ENCODE measurements at places on chromosomes 4 and X. TPM values are rescaled to one million over a fixed set of nuclear protein-coding genes. Genes with fewer than 3 reads are reported as not detected.

Gene INPP4B
- total RNA-seq: 14.9 TPM

Gene NSUN7
- total RNA-seq: 19.6 TPM

Gene UGDH
- 140 TPM for total RNA-seq

Gene KIT
- 2.0 TPM for total RNA-seq

Gene FMR1NB
- total RNA-seq: not detected

Gene GLOD5
- not detected for total RNA-seq

Gene PHOX2B
- not detected for total RNA-seq

Gene BRS3
- not detected for total RNA-seq

Gene WAS
- 0.43 TPM for total RNA-seq

Gene HSFX3
- total RNA-seq: not detected

Gene ODAPH
- total RNA-seq: not detected

Gene ZNF718
- total RNA-seq: 13.2 TPM

Gene BGN
- total RNA-seq: 9.0 TPM

DNA sequence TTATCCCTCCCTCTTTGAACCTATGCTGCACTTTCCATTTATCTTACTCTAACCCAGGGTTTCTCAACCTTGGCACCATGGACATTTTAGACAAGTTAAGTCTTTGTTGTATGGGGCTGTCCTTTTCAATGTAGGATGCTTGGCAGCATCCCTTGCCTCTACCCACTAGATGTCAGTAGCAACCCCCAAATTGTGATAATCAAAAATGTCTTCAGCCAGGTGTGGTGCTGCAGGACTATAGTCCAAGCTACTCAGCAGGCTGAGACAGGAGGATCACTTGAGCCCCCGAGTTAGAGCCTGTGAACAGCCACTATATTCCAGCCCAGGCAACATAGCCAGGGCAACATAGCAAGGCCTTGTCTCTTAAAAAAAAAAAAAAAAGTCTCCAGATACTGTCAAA, 7.0 kb downstream of the LRCH2 start:
- H3K4me3 ChIP-seq: no peak overlapping the region
- no peak overlapping the region for H3K27ac ChIP-seq
- no peaks in the 10 kb centered on the region for H3K27me3 ChIP-seq
- peak; percentile 38 for DNase-seq
- no peaks in the 10 kb centered on the region for H3K4me1 ChIP-seq

GRCh38 chrX:111360839-111361238, 51.2 kb downstream of the DCX start:
- DNase-seq: no peak
- no peaks in the 10 kb centered on the region for H3K4me1 ChIP-seq
- no peak overlapping the region for H3K4me3 ChIP-seq
- H3K36me3 ChIP-seq: no peaks in the 10 kb centered on the region

DNA sequence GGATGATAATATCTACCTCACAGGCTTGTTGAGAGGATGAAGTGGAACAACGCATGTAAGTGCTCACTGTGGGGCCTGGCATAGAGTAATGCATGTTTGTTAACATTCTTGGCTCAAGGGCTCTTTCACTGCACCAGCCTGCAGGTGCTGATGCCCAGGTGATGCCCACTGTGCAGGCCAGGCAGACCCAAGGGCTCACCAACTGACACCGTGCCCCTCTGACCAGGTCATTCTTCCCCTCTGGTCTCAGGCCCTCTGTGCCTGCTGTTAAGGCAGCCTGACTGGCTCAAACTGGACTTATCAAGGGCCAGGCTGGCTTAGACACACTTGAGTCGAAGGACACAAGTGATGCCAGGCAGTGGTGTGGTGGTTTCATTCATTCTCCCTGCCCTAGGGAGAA, 90.5 kb downstream of the PJA1 start:
- no peak overlapping the region for H3K27ac ChIP-seq
- no peak overlapping the region for H3K4me3 ChIP-seq
- DNase-seq: no peak
- H3K4me1 ChIP-seq: no peaks in the 10 kb centered on the region

GRCh38 chrX:118143578-118143977, 27.0 kb upstream of the KLHL13 start:
- no peak overlapping the region for H3K27ac ChIP-seq
- DNase-seq: no peak
- no peaks in the 10 kb centered on the region for H3K36me3 ChIP-seq
- H3K27me3 ChIP-seq: no peaks in the 10 kb centered on the region
- H3K4me3 ChIP-seq: no peak overlapping the region
- no peaks in the 10 kb centered on the region for H3K4me1 ChIP-seq

DNA sequence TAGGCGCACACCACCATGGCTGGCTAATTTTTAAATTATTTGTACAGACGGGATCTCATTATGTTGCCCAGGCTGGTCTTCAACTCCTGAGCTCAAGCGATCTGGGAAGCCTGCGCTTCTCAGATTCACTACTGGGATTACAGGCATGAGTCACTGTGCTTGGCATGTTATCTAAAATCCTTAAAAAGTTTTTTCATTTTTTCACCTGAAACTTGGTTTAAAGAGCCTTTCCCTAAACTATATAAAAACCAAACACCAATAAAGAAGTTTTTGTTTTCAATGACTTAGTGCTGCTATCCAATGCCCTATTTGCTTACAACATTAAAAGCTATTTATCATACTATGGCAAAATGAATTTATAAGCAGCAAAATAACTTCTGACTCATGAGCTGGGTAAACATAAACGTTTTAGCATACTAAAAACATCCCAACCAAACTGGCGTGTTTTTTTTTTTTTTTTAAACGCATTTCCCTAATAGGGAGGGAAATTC, 127.8 kb downstream of the UBE2K start:
- no peaks in the 10 kb centered on the region for H3K36me3 ChIP-seq
- no peak overlapping the region for H3K4me3 ChIP-seq

GRCh38 chrX:38817004-38817703, 15.9 kb downstream of the MID1IP1 start:
- H3K27ac ChIP-seq: no peak overlapping the region
- H3K27me3 ChIP-seq: no peaks in the 10 kb centered on the region
- H3K4me1 ChIP-seq: no peaks in the 10 kb centered on the region
- no peaks in the 10 kb centered on the region for H3K36me3 ChIP-seq

DNA sequence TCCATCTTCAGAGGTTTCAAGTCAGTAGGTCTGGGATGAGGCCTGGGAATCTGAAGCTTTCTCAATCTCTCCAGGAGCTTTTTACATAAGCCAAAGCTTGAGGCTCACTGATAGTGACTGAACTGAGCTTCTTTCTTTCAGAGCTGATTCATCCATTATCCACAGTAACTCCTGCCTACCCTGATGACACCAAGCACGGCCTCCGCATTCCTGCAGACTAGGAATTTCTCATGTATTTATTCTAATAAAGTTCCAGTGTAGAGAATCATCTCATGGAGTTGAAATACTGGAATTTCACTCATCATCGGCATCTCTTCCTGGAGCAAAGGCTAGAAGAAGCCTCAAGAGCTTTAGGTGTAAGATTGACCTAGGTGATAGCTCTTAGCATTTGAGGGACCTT, 12.1 kb upstream of the DCTD start:
- H3K27ac ChIP-seq: no peak overlapping the region
- H3K27me3 ChIP-seq: no peaks in the 10 kb centered on the region
- no peak overlapping the region for H3K4me3 ChIP-seq
- no peaks in the 10 kb centered on the region for H3K36me3 ChIP-seq
- 0 out of 2 replicates have a peak, but pooled peaks cover 7% of the 10 kb centered on the region for H3K4me1 ChIP-seq
- peak; percentile 20 for DNase-seq

GRCh38 chrX:16476009-16476408, 173.9 kb upstream of the S100G start:
- H3K4me1 ChIP-seq: no peaks in the 10 kb centered on the region
- no peak for DNase-seq
- H3K27me3 ChIP-seq: no peaks in the 10 kb centered on the region
- no peak overlapping the region for H3K27ac ChIP-seq
- H3K4me3 ChIP-seq: no peak overlapping the region

GRCh38 chr4:154623436-154623835, 11.0 kb upstream of the FGG start:
- no peak overlapping the region for H3K4me3 ChIP-seq
- H3K36me3 ChIP-seq: no peaks in the 10 kb centered on the region
- H3K27ac ChIP-seq: no peak overlapping the region
- H3K27me3 ChIP-seq: no peaks in the 10 kb centered on the region
- H3K4me1 ChIP-seq: peaks cover 8% of the 10 kb centered on the region
- no peak for DNase-seq

- peaks cover 9% of the 10 kb centered on the region for H3K4me1 ChIP-seq
- H3K27ac ChIP-seq: no peak overlapping the region
- H3K27me3 ChIP-seq: no peaks in the 10 kb centered on the region
Measured at GRCh38 chr4:7742807-7743280, 196.8 kb downstream of the AFAP1 start.

- no peak overlapping the region for H3K4me3 ChIP-seq
- no peak overlapping the region for H3K27ac ChIP-seq
- H3K27me3 ChIP-seq: no peaks in the 10 kb centered on the region
- no peak for DNase-seq
- H3K4me1 ChIP-seq: no peaks in the 10 kb centered on the region
- no peaks in the 10 kb centered on the region for H3K36me3 ChIP-seq
Measured at GRCh38 chrX:53950130-53950733, 94.0 kb downstream of the PHF8 start.

GRCh38 chr4:167652267-167652666, 418.0 kb upstream of the SPOCK3 start:
- no peak overlapping the region for H3K4me3 ChIP-seq
- no peaks in the 10 kb centered on the region for H3K4me1 ChIP-seq
- no peaks in the 10 kb centered on the region for H3K36me3 ChIP-seq
- H3K27me3 ChIP-seq: no peaks in the 10 kb centered on the region

- H3K27me3 ChIP-seq: no peaks in the 10 kb centered on the region
- no peak overlapping the region for H3K4me3 ChIP-seq
- no peak for DNase-seq
- H3K4me1 ChIP-seq: no peaks in the 10 kb centered on the region
- H3K36me3 ChIP-seq: no peaks in the 10 kb centered on the region
- no peak overlapping the region for H3K27ac ChIP-seq
Measured at GRCh38 chrX:12269484-12269883, 131.2 kb downstream of the FRMPD4 start.

GRCh38 chr4:168839758-168840391, 170.2 kb downstream of the CBR4 start:
- H3K4me1 ChIP-seq: 0 out of 2 replicates have a peak, but pooled peaks cover 5% of the 10 kb centered on the region
- H3K27ac ChIP-seq: no peak overlapping the region
- no peaks in the 10 kb centered on the region for H3K36me3 ChIP-seq
- H3K27me3 ChIP-seq: no peaks in the 10 kb centered on the region
- H3K4me3 ChIP-seq: no peak overlapping the region

GRCh38 chr4:14294611-14295010, 667.1 kb upstream of the BOD1L1 start:
- no peak overlapping the region for H3K4me3 ChIP-seq
- DNase-seq: no peak
- no peaks in the 10 kb centered on the region for H3K27me3 ChIP-seq
- H3K36me3 ChIP-seq: no peaks in the 10 kb centered on the region

DNA sequence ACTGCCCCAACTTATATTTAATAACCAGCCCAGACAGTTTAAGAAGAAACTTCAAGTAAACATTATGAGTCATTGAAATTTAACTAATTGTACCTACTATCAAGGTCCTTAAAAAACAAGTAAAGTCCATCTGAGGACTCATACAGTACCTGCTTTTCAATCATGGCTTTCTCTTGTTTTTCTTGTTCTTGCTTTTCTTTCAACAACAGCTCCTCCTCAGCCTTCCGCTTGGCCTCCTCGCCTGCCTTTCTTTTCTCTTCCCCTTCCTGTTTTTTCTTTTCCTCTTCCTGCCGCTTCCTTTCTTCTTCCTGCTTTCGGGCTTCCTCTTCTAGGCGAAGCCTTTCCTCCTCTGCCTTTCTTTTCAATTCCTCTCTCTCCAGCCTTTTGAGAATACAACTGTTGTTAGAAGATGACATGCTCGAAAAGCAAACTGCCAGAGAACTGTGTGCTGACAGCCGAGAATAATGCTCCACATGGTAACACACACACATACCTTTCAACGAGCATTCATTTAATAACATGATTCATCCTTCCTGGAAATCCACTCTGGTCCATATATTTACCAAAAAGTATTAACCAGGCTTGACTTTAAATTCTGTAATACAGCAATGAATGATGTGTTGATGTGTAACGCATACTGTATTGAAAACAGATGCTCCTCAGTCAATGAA, 25.2 kb upstream of the BCLAF3 start:
- no peak overlapping the region for H3K4me3 ChIP-seq
- no peak for DNase-seq
- no peaks in the 10 kb centered on the region for H3K36me3 ChIP-seq

GRCh38 chrX:101160001-101160400, 59.6 kb upstream of the DRP2 start:
- no peaks in the 10 kb centered on the region for H3K4me1 ChIP-seq
- H3K4me3 ChIP-seq: no peak overlapping the region
- no peak overlapping the region for H3K27ac ChIP-seq
- no peak for DNase-seq

DNA sequence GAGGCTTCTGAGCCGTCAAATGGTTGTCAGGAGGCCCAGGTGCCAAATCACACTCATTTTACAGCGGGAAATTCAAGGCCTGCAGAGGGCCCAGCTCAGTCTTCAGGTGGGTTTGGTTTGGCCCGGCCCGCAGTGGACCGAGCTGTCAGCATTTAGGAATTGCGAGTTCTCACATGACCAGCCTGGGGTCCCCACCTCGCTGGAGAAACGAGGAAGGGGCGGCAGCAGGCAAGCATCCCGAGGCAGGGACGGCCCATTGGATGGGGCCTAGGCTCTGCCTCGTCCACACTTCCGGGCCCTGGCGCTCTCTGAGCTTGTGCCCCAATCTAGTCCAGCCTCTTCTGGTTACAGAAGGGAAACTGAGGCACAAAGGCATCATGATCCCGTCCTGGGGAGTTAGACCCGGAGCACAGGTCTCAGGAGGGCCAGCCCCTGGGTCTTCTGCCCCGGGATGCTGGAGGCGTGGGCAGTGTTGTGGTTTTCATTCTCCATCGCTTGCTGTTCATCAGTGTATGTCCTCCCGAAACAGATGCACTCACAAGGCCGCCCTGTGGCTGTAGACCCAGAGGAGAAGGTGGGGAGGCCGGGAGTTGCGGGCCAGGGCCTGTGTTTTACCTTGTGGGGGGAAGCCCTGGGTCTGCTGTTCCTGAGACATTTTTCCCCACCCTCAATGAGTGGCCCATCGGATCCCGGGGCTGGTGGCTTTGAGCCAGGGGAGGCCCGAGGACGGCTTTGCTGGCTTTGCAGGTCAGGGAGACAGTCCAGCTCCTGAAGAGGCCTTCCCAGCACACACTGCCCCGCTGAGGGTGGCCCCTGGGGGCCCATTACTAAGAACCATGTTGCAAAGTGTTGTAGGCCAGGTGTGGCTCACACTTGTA, 8.9 kb downstream of the PSAPL1 start:
- no peak overlapping the region for H3K27ac ChIP-seq
- peaks cover 19% of the 10 kb centered on the region for H3K4me1 ChIP-seq
- H3K27me3 ChIP-seq: no peaks in the 10 kb centered on the region
- no peaks in the 10 kb centered on the region for H3K36me3 ChIP-seq
- no peak overlapping the region for H3K4me3 ChIP-seq

DNA sequence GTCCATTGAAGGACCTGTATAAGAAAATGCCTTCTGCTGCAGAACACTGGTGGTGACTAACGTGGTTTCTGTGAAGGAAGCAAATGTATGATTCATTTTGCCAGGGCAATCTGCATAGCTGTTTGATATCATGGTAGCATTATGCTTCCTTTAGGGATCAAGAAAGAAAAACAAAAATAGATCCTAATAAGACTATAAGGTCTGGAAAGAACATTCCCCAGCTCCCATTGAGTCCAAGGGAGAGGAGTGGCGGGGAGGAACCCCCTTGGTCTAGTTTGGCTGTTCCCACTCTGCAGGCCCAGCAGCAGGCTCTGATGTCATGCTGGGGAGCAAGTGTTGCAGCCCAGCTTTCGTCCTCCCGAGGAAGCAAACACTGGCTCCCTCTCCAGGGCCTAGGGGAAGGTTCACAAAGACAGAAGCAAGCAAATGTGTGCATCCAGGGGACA, 154.5 kb upstream of the GALNT7 start:
- H3K36me3 ChIP-seq: no peaks in the 10 kb centered on the region
- H3K27ac ChIP-seq: no peak overlapping the region
- DNase-seq: no peak
- no peak overlapping the region for H3K4me3 ChIP-seq
- H3K27me3 ChIP-seq: no peaks in the 10 kb centered on the region

Measured in Caco-2 (cell line).